ENCODE measurements at places on chromosomes 1 and 21.

DNA sequence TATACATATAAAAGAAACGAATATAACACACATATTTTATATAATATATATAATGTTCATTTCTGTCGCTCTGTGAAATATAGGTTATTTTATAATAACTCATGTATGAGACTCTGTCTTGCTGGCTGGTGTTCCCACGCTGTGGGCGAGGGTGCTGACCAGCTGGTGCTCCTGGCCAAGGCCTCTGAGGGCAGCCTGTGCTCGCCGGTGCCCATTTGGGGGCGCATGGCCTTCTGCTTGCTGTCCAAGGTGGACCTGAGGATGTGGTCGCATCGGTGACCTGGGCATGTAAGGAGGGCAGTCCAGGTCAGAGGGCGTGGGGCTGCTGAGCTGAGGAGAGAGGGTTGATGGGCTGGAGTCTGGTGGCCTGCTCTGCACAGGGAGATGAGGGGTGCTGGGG is 1.1 kb upstream of the PCP4 start:
- no peak for DNase-seq

- DNase-seq: no peak
These were observed 41.4 kb downstream of the RNF187 start for GRCh38 chr1:228528612-228529011.

DNA sequence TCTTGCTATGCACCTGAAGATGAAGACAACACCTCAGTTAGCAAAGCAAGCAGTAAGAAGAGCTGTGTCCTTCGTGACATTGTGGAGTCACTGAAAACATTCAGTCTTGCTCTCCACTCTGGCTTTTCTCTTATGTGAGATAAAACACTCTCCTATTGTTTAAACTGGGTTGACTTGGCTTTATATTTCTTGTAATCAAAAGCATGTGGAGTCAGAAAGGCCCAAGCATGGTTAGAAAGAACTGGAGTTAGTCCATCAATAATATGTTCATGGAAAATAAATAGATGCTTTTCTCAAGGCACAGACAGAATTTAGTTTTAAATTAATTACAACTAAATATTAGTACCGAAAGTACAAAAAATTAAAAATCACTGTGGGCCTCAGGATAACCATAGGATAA is 61.7 kb downstream of the UBE2U start:
- no peak for DNase-seq

DNA sequence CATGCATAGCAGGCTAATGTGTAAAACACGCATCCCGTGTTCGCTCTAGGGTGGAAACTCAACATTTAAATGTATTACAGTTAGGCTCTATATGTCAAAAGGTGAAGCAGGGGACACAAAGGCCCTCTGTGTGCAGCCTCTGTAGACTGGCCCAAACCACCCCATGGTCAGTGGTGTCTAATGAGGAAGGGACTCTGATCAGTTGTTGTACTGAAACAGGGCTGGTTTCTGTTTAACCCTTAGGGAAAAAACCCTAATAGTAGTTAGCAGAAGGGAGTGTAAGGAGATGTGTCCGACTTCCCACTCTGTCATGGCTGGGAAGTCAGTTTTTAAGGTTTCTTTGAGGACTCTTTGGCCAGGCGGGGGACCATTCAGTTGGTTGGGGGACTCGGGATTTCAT is 21.5 kb upstream of the CD2 start:
- DNase-seq: no peak

DNA sequence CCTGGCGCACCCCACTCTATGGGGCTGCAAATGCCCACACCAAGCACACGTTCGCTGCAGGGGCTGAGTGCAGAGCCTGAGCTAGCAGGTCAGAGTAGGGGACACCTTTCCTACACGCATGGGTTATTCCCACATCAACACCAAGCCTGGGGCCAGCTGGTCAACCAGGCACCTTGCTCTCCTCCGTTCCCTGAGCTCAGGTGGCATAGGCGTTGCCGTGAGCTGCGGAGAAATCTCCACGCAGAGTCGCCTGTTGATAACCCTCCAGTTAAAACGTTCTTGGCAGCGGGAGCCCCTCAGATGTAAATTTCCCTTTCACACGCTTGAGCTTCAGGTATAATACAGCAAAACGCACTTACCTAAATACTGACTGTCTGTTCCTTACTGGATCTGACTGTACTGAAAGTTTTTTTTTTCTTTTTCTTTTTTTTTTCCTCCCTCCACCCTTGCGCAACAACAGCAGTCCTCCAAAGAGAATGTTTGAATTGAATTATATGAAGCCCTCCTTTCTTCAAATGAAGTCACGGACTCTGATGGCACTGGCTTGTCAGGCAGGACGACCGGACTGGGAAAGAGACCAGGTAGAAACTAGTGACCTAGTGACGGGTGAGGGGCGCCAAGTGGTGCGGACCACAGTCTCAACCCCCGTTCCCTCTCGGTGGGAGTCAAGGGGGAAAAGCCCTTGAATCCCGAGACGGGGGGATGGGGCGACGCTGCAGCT is 2.1 kb downstream of the BRINP3 start:
- peak; percentile 10 for DNase-seq

DNA sequence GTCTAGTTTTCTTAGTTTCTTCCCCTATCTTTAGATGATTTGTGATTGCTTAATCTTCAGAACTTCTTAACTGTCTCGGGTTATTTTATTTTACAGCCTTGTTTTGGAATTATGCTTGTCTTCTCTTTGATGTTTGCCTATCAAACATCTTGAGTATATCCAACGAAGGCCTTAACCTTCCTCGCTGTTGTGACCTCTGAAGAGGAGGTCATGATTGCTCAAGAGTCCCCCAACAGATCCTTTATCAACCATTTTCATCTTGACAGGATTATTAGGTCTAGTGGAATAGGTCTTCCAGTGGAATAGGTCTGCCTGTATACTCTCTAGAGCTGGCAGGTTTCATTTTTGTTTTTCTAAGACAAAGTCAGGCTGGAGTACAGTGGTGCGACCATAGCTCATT is 45.7 kb downstream of the UBE4B start:
- no peak for DNase-seq
